Dermis blood vessel endothelial cell (primary cell): ENCODE measurements at places on chromosomes 4 and X.

DNA sequence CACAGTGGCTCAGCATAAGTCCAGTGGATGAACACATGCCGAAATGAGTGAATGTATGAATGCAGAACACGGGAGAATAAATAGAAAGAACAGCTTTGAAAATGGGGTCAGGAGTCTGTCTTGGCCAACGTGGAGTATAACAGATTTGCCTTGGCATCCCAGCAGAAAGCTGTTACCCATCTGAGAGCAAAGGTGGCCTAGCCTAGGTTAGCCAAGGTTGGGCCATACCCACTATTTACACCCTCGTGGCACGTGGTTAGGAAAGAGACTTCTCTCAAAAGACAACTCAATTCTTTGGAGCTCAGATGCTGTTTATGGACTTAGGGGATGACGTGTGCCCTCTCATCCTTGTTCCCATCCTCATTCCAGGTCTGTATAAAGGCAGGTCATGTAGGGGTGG is 127.3 kb downstream of the NSUN7 start:
- no peak for DNase-seq

DNA sequence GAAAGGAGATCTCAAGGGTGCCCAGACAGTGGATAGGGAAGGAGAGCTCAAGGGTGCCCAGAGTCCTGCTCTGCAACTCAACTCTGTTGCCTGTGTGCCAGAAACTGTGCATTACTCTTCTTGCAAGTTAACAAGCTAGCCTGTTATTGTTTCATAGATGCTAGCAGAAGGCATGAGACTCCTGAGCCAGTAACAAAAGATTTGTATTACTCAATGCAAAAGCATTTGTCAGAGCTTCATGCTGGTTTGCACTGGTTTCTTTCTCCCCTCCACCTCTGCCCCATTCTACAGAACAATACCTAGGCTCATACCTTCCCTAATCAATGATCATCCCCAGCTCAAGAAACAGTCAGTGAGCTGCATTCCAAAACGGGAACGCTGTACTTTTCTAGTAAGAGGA is 124.5 kb upstream of the NEIL3 start:
- no peak for DNase-seq

GRCh38 chr4:44848466-44848865 is 122.1 kb upstream of the GNPDA2 start:
- DNase-seq: no peak

DNA sequence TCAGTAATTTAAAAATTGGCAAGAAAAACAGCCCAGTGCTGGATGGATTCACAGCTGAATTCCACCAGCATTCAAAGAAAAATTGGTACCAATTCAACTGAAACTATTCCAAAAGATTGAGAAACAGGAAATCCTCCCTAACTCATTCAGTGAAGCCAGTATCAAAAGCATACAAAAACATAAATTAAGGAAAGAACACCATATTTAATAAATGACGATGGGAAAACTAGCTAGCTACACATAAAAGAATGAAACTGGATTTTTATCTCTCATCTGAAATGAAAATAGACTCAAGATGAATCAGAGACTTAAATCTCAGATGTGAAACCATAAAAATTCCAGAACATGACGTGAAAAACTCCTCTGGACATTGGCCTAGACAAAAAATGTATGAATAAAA is 516.8 kb upstream of the SPANXN1 start:
- DNase-seq: no peak

DNA sequence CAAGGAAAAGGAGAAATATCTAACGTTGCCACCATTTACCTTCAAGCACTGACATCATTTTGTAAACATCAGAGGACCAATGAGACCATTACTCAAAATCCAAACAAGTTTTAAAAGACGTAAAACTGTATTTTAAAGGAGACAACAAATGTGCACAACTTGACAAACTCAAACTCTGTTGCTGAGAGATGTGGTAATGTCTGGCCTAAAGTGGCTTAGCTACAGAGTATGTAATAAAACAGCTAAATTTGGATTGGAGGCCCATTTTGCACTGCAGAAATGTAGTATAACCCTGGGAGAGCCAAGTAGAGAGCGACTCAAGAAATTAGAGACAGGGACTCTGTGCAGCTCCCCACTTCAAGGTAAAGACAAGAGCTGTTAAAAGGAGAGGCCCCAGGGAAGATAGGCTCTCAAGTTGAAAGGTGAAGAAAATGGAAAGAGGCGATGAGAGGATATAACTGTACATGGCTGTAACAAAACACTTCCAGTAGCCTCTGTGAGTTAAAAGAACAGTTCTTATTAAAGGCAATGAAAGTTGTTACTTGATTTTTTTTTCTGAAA is 20.3 kb downstream of the UNC5C start:
- no peak for DNase-seq

GRCh38 chrX:120562569-120562926 is 1.8 kb upstream of the CUL4B start:
- peak; percentile 17 for DNase-seq

DNA sequence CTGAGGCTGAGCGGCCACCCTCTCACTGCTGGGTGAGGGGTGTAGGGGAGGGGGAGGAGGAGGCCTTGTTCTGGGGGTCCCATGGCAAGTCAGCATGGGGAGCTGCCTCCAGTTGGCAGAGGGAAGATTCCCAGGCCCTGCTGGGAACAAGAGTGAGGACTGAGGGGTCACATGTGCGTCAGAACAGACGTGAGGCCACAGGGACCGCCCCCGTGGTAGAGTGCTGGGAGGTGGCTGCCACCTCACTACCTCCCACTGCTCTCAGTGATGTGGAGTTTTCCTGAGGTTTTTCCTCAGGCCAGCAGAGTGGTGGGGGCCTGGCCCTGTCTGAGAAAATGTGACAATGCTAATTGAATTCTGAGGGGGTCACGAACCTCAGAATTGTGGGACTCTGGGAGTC is 568 bp downstream of the MAGEC1 start:
- DNase-seq: no peak

GRCh38 chr4:10730590-10730989 is 46.0 kb upstream of the CLNK start:
- no peak for DNase-seq

GRCh38 chr4:153502584-153502983 is 36.4 kb downstream of the TMEM131L start:
- no peak for DNase-seq

DNA sequence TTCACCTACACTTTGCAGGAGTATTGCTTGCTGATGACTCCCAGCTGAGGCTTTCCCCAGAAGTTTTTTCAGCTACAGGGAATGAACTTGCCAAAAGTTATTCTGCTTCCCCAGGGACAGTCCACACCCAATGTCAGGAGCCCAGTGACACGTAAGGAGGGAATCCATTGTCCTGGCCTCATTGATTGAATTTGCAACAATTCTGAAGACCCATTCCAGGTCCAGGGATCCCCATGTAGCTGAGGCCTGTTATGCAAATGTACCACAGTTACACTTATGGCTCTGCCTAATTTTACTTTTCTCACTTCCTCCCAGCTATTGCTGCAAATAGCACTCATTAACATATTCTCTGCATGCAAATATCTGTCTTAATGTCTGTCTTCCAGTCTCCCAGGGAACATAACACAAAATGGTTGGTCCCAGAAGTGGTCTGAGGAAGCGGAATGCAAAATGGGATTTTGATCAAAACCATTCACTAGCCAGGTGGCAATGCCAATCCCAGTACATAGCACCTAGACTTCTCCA is 113.7 kb upstream of the ACTRT1 start:
- DNase-seq: no peak

DNA sequence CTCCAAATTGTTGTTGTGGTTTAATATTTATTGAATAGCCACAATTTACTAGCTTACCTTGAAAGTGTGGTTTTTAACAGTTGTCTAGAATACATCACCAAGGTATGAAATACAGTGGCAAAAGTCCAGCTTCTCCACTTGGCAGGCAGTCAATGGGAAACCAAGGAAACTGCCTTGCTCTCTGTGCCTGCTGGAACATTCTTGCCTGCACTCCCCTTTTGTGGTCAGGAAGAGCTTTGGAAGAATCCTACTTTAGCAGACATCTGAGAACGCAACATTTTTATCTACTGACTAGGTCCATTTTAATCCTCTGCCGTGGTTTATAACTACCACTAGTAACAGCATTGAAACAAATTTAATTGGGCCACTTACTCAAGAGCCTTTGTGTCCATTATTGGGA is 64.5 kb downstream of the TENM3 start:
- DNase-seq: no peak

- DNase-seq: no peak
These were observed 32.0 kb downstream of the SPIN3 start for GRCh38 chrX:56963377-56963776.

DNA sequence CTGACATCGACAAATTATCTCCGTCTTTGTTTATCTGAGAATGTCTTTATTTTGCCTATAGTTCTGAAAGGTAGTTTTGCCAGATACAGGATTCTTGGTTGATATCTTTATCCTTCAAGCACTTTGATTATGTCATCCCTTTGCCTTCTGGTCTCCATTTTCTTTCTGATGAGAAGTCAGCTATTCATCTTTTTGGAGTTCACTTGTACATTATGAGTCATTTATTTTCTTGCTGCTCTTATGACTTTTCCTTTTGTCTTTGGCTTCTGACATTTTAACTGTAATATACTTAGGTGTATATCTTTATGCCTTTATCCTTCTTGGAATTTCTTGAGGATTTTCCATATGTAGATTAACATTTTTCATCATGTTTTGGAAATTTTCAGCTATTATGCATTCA is 51.4 kb downstream of the SHROOM4 start:
- DNase-seq: peak; percentile 42

DNA sequence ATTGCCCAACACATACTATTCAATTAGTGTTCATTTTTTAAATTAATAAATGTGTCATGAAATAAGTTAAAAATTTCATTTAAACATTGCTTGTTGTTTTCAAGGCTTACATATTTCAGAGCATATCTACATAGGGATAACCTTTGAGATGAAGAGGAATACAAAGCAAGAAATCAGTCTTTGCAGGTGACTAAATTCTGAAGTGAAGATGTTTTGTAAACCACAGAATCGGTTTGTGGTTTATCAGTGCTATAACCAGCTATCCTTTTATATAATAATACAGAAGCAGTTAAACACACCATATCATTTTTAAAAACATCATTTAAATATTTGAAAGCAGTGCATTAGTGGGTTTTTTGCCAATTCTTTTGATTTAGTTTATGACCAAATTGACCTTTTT is 26.9 kb downstream of the FAM241A start:
- DNase-seq: no peak

DNA sequence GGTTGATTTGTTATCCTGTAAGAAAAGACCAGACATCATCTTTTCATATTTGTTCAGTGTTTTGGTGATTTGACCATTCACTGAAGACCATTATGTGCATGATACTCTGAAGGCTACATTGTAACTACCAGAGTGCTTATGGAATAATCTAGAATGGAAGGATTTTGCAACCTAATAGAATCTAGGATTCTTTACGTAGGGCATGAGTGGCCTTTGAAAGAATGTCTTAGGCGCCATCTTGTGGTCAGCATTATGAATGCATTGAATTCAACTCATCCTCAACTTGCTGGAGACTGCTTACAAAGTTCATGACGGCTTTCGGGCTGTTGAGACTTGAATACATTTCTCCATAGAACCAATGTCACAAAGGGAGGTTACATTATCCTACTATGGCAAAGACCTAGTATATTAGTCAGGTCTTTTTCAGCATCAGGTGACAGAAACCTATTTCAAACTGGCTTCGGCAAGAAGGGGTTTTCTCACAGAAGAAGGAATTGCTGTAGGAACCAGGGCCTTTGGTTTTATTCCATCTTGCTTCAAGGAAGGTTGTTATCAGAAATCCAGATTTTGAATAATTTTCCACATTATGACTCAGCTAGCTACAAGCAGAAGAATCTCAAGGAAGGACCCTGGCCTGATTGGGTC is 104.1 kb downstream of the GPAT3 start:
- DNase-seq: peak; percentile 89

GRCh38 chr4:20395160-20395773 is 143.6 kb downstream of the SLIT2 start:
- DNase-seq: peak; percentile 63

GRCh38 chr4:84965553-84966381 is 723 bp downstream of the WDFY3 start:
- DNase-seq: peak; percentile 63

GRCh38 chrX:119399772-119400101 is 601 bp downstream of the SLC25A43 start:
- no peak for DNase-seq

DNA sequence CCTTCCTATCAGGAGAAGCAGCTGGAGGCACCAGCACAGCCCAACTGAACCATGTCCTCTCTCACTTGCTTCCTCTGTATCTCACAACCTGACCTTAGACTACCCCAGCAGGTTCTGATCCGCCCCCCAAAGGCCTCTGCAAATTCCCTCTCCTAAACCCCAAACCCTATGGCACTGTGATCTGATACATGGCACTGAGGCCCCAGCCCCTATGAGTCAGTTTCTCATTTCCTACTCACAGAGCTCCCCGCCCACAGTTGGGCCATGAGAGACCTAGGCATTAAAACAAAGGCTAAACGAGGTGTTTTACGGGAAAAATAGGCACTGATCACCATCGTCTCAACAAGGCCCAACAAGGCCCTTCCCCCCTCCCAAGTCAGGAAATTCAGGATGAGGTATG is 19.1 kb downstream of the SASH3 start:
- DNase-seq: peak; percentile 36

DNA sequence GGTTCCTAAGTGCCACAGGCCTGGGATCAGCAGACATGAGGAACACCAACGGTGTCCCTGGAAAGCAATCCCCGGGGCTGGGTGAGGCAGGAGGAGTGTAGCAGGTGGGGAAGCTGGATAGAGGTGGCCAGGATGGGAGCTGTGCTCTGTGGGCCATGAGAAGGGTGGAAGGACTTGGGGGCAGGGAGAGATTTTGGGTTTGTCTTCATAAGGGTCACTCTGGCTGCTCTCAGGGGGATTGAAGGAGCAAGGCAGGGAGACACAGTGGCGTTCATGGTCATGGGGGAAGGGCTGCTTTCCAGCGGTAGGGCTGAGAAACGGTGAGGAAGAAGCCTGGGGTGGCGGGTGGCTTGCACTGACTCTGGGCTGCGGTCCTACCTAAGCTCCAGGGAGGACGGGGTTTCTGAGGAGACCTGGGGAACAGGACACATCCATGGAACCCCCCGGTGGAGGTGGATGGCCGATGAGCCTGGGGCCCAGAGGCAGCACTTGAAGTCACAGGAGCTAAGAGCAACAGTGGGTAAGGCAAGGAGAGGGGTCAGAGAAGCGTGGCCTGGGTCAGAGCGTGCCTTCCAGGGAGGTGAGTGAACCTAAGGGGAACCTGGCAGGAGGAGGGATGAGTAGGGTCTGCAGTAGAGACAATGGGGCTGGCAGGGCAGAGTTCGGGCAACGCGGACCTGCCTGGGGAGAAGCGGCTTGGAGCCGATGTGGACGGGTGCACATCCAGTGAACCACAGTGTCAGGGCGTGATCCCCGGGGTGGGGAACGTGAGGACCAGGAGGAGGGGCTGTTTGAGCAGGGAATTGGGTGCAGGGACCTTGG is 12.4 kb upstream of the CTBP1 start:
- DNase-seq: no peak

DNA sequence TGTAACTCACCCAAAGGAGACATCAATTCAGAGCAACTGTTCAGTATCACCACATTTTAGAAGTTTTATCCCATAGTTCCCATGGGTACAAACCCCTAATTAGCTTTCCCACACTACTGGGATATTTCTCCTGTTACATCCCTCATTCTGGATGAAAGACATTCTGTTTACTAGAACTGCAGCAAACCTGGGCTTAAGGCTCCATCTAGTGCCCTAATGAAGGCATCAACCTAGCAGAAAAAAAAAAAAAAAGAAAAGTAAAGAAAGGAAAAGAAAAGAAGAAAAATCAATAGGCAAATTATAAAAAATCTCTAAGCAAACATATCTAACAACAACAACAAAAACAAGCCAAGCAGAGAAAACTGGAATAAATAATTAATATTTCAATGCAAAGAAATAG is 133.7 kb upstream of the CPXCR1 start:
- peak; percentile 0 for DNase-seq

- no peak for DNase-seq
These were observed 27.4 kb upstream of the GPR174 start for GRCh38 chrX:79117078-79117477.
